Caco-2 (cell line): ENCODE measurements at places on chromosomes 13 and 19. TPM values are rescaled to one million over a fixed set of nuclear protein-coding genes. Genes with fewer than 3 reads are reported as not detected.

ANKRD24 gene
- 0.16 and 0.39 TPM in 2 replicates for total RNA-seq

DNA sequence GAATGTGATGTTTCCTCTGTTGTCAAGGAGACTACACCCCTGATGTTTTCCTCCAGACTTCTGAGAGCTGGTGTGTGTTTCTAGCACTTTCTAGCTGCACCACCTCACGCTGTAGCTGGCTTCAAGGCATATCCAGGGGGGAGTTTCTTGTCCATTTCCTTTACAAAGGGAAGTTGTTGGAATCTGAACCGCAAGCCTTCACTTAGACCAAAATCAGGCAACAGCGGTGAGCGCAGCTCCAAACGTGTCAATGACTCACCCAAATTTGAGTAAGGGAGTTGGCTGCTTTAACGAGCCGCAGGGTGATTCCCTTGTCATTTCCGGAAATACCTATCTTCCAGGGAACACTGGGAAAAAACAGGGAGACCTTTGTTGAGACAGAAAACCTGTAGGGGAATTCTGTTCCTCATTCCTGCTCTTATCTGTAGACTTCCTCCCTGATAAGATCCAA is 2.5 kb downstream of the LDLR start:
- peak; percentile 73 for DNase-seq

- DNase-seq: no peak
Observed at GRCh38 chr19:17753976-17754375, 2.7 kb downstream of the FCHO1 start.

DNA sequence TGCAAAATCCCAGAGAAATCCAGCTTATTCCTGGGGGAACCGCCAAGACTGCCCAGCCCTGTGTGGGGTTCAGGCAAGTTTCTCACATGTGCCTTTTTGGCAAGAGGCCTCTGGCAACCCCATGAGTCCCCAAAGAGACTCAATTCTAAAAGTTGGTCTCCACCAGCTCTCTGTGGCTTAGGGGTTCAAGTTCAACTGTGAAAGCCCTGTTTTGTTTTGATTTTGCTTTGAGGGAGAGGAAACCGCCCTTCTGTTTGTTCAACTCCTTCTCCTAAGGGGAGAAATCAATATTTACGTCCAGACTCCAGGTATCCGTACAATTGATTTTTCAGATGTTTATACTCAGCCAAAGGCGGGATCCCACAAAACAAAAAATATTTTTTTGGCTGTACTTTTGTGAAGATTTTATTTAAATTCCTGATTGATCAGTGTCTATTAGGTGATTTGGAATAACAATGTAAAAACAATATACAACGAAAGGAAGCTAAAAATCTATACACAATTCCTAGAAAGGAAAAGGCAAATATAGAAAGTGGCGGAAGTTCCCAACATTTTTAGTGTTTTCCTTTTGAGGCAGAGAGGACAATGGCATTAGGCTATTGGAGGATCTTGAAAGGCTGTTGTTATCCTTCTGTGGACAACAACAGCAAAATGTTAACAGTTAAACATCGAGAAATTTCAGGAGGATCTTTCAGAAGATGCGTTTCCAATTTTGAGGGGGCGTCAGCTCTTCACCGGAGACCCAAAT is 583 bp upstream of the LDLR start:
- no peak for DNase-seq

GRCh38 chr19:46766569-46767317 is 20.5 kb upstream of the STRN4 start:
- peak; percentile 70 for DNase-seq
